AG04450 (cell line): ENCODE measurements at places on chromosomes 7 and 10.

DNA sequence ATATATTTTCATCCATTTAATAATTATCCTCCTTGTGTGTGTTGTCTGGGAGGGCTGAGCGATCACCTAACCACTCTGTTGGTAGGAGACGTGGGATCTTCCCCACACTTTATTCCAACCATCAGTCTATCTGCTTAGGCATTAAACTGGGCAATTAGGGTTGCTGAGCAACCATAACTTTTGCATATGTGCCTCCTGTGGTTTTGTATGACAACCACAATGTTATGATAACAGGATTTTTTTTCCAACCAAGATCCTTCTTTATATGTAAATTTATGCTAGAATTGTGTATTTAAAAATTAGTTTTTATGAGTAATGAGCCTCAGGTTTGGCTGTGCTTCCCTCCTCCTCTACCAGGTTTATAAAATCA lies 495.0 kb upstream of the MGMT start:
- DNase-seq, result no peak

DNA sequence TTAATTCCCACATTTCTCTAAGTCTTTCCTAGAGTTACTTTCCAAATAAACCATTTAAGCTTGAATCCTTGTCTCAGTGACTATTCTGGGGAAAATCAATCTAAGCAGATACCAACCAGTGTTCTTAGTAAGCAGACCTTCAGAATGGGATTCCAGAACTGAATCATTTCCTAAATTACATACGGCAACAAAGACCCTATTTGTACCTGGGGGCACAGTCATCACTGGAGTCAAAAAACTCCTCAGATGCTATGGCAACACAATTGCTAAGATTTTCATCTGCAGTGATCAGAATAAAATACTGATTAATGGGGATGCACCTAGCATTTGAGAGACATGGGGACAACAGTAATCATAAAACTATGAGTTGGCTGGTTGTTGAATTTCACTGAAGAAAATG lies 284.7 kb upstream of the HGF start:
- DNase-seq, result no peak

DNA sequence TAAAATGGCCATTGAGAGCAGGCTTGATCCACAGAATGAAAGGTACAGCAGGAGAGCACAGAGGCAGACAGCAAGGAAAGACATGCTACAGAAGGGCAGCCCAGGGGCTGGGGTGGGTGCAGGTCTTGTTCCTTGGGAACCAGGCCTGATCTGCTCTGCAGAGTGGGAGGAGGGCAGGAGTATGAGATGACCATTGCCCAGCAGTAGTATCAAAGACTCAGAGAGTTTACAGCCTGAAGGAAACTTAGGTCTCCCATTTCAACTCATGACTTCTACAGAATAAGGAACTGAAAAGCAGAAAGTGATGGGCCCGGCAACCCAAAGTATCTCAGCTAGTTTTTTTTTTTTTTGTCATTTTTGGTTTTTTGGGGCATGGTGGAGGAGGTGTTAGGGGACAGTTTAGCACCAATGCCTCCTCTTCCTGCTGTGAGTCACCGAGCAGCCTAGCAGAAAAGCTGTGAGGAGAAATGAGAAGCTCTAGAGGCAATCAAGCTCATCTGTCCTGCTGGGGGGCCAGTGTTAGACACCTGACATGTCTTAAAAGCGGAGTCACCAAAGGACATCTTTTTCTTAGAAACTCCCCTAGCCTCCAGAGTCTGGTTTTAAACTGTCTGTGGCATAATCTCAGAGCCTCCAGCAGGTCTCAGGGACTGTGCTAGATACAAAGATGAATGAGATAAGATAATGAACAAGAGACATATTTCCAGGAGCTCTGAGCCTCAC lies 34.3 kb upstream of the HERPUD2 start:
- no peak for DNase-seq

DNA sequence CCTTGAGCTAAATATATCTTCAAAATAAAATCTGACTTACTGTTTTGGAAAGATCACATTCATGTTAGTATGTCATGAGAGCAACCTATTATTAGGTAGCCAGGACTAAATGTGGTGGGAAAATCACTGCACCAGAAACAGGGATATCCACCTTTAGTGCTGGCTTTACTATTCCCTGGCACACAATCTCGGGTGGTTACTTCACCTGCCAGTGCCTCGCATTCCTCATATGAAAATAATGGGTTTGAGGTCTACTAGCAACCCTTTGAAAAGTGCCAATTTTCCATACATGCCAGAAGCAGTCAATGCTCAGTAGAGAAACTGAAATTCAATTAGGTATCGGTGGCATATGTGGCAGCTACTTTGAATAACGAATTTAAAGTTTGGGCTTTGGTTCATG lies 36.8 kb downstream of the PTN start:
- DNase-seq, result no peak

GRCh38 chr10:71562904-71563303 lies 156.7 kb downstream of the C10orf105 start:
- no peak for DNase-seq

GRCh38 chr10:108757946-108758345 lies 1165.4 kb downstream of the XPNPEP1 start:
- no peak for DNase-seq

- no peak for DNase-seq
Observed at GRCh38 chr7:106553446-106553836, 107.5 kb downstream of the CCDC71L start.

DNA sequence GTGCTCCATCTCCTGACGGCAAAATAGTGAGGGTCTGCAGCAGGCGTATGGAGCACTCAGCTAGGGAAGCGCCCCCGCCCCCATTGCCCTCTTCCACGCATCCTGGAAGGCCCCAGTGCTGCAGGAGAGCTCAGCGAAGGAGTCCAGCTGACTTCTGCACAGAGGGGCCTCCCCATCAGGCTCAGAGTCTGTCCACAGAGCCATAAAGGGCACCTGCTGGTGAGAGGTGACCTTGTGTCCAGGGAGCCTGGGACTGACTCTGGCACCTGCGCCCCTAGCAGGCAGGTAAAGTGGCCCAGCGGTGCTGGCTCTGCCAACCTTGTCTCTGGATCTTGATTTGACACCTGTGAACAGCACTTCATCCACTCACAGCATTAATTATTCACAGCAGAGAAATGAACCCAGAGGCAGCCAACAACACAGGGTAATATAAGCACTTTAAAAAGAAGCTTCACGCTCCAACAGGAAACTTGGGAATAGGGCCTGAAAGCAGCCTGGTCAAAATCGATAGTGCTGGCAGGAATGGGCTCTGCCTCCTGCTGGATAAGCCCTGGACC lies 59.6 kb downstream of the VOPP1 start:
- DNase-seq, result no peak

GRCh38 chr7:74174606-74175082 lies 488 bp downstream of the EIF4H start:
- no peak for DNase-seq

DNA sequence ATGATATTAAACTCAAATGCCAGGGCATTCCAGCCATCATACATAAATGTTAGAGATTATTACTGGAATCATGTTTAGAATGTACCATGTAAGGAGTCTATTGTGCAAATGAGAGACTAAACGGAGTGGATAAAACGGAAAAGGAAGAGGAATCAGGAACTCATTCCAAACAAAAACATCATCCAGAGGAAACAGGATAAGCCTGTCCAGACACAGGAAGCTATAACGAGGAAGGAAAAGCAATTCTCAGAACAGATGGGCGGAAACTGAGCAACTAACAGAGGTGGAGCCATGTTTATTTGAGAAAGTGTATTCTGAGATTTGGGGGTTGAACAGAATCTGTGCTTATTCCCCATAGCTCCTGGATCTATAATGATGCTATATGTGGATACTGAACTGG lies 52.3 kb upstream of the TRIM24 start:
- no peak for DNase-seq

DNA sequence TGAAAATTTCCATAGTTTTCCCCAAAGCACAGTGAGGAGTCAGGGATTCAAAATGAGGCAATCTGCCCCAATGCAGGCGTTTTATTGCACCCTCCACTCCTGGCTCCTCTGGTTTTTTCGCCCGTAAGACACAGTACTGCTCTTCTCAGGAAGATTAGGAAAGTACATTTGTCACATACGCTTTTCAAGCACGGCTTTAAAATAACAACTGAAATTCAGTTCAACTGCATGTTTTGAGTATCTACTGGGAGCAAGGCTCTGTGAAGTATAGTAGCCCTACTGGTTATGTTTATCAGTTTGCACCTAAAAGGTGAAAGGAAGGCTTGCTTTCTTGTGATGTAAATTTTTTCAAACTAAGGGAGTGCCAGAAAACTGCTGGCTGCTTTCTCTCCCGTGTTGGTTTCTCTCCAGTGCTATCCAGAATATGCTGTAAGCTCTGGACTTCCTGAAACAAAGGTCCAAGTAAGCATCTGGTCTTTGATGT lies 1.9 kb upstream of the SGMS1 start:
- no peak for DNase-seq

- DNase-seq, result no peak
Observed at GRCh38 chr7:117185124-117185523, 137.7 kb downstream of the WNT2 start.

DNA sequence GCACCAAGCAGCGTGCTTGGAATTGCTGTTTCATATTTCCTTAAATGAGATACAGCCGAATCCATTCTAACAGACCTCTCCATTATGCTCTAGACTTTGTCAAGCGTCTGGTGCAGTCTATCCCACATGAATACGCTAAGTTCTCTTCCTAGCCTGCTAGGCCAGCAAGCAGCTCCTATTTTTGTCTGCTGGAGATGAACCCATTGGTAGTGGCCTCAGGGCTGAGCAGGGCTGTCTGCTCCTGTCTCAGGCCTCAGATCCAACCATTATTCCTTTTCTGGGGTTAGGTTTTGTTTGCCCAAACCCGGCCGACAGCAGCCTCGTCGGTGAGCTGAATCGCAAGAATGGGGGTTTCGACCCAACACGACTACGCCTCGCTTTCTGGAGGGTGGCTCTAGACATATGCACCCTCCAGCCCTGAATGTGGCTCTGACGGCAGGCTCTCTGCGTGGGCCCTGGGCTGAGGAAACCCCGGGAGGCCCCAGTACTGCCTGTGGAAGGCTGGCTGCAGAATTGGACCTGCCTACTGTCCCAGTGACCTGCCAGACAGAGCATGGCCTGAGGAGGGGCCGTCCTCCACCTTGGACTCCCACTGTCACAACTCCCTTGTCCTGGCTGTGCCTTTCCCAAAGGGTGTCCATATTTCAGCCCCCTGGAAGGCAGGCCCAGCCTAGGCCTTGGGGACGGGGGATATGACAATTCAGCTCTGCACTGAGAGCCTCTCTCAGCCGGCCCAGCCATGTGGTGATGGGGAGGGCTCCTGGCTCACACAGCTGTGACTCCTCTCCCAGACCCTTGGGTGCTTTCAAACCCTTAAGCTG lies 267.9 kb upstream of the TCERG1L start:
- DNase-seq, result no peak

GRCh38 chr10:80155696-80156215 lies 23.2 kb downstream of the PLAC9 start:
- DNase-seq, result no peak

- DNase-seq, result no peak
Observed at GRCh38 chr10:44937196-44938005, 22.2 kb upstream of the RASSF4 start.

DNA sequence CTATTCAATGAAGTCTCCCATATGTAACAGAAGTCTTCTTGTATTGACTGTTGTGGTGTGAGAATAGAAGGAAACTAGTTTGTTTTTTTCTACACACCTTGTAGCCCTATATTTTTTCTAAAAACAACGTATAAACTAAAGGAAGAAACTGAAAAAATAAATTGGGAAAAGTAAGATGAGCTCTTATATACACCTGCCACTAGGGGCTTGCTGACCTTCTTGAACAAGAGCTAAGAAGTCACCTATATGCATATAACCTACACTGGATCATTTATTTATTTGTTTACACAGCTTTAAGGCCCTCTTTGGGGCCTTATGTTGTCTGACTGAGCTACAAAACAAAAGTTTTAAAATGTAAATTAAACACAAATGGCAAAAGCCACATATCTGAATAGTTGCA lies 383.0 kb downstream of the HPSE2 start:
- DNase-seq, result no peak

- DNase-seq, result no peak
Observed at GRCh38 chr10:124565565-124566221, 104.1 kb downstream of the LHPP start.

GRCh38 chr10:104867966-104868598 lies 227.0 kb downstream of the SORCS3 start:
- no peak for DNase-seq

DNA sequence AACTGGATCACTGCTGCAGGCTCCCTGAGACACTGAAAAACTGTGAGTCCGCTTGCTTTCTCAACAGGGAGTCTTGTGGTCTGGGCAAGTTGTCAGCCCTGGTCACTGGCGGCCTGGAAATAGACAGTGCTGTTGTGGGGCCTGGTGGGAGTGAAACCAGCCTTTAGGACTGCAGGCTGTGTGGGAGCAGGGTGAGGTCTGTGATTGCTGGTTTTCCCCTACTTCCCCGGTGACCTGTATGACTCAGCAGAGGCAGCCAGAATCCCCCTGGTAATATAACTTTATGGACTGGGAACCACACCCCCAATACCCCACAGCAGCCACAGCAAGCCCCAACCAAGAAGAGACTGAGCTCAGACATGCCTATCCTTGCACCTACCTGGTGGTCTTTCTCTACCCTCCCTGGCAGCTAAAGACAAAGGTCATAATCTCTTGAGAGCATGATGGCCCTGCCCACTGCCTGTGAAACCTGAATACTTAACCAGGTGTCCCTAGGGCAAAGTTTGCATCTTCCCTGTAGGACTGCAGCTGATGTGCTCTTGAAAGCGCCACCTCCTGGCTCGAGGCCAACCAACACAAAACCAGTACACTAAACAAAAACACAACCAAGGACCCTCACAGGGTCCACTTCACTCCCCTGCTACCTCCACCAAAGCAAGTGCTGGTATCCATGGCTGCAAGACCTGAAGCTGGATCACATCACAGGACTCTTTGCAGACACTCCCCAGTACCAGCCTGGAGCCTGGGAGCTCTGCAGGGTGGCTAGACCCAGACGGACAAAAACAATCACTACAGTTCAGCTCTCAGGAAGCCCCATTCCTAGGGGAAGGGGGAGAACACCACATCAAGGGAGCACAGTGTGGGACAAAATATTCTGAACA lies 7.2 kb upstream of the ADAM22 start:
- no peak for DNase-seq

- DNase-seq, result no peak
Observed at GRCh38 chr7:17524746-17525145, 226.3 kb downstream of the AHR start.

DNA sequence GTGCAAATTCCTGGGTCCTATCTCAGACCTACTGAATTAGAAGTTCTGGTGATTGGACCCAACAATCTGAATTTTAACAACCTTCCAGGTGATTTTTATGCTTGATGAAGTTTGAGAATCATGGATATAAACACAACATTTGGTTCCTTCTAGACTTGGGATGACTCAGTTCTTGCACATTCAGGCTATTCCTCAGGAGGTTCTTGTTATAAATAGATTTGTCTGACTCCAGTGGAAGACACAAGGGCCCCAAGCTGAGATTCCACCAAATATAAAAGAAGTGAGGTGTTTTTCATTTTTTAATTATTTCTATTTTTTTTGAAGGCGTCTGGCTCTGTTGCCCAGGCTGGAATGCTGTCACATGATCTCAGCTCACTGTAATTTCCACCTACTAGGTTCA lies 9.4 kb upstream of the TAS2R16 start:
- DNase-seq, result no peak
